ENCODE measurements at places on chromosomes 6 and 20. TPM values are rescaled to one million over a fixed set of nuclear protein-coding genes. Genes with fewer than 3 reads are reported as not detected.

GRCh38 chr20:40232273-40232672, 456.8 kb downstream of the MAFB start:
- no peak for DNase-seq

DNA sequence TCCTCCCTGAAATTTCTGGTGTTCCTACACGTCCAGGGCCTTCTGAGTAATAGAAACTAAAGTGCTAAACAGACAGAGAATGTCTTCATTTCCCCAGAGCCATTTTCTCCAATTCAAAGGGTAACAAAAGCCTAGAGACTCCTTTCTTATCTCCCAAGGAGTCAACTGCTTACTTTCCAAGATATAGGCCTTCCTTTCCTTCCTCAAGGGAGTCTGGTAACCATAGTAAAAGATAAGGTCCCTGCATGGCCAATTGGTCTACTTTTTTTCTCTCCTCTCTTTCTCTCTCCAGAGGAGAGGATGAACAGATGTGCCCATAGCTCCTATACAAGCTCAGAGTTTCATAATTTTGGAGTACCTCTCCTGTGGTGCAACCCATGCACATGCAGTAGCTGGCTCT, 185.7 kb downstream of the ASCC3 start:
- DNase-seq, result no peak

GRCh38 chr6:113219783-113220182, 637.4 kb upstream of the MARCKS start:
- no peak for DNase-seq

RAMACL gene
- 1.5 TPM for total RNA-seq

- no peak for DNase-seq
Observed at GRCh38 chr6:43310624-43311023, 2.0 kb upstream of the CRIP3 start.

- DNase-seq, result no peak
Observed at GRCh38 chr6:104621396-104621795, 238.3 kb downstream of the HACE1 start.

- no peak for DNase-seq
Observed at GRCh38 chr6:56570413-56571359, 72.0 kb downstream of the DST start.

RAET1L gene
- total RNA-seq, result not detected

- DNase-seq, result no peak
Observed at GRCh38 chr20:10963717-10964266, 290.0 kb upstream of the JAG1 start.

HEY2 gene
- 11.3 TPM for total RNA-seq

SLC17A2 gene
- 0.21 TPM for total RNA-seq

DNA sequence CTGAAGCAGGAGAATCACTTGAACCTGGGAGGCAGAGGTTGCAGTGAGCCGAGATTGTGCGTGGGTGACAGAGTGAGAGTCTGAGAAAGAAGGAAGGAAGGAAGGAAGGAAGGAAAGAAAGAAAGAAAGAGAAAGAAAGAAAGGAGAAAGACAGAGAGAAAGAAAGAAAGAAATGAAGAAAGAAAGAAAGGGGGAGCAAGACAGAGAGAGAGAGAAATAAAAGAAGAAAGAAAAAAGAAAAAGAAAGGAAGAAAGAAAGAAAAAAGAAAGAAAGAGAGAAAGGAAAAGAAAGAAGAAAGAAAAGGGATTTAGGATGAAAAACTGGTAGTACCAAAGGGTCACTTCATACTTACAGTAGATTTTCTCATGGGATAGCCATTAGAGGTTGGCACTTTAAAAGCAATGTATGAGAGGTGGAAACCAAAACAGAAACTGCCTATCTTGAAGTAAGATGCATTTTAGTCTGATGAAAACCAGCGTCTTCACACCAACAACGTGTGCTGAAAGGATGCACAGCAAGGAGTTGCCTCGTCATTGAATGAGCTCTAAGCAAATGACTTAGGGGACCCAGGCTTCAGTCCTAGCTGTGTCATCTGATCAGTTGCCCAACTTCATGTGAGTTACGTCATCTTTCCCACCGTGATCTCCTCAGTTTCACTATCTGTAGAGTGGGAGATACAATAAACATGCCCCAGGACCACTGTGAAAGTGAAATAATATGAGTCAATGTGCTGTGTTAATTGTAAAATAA, 133.9 kb upstream of the NEDD9 start:
- DNase-seq, result no peak

- DNase-seq, result no peak
Observed at GRCh38 chr20:39264506-39265172, 302.5 kb downstream of the DHX35 start.

- peak; percentile 48 for DNase-seq
Observed at GRCh38 chr6:44561832-44562665, 174.5 kb downstream of the CDC5L start.

MMP24 gene
- 2.6 TPM for total RNA-seq

Measured in type B pancreatic cell (in vitro differentiated cells).